ENCODE measurements at places on chromosomes 16 and 17. TPM values are rescaled to one million over a fixed set of nuclear protein-coding genes. Genes with fewer than 3 reads are reported as not detected.

SBK1 gene
- 0.14 TPM for total RNA-seq

FAM20A gene
- total RNA-seq, result not detected

ZPBP2 gene
- not detected for total RNA-seq

TSPOAP1 gene
- 0.14 TPM for total RNA-seq

SLC6A2 gene
- not detected for total RNA-seq

MKS1 gene
- total RNA-seq, result 10.2 TPM

TP53TG3 gene
- not detected for total RNA-seq

KRT34 gene
- total RNA-seq, result 0.51 TPM

FLCN gene
- total RNA-seq, result 75.0 TPM

CEMP1 gene
- total RNA-seq, result not detected

TMEM100 gene
- 8.0 TPM for total RNA-seq

STX1B gene
- 0.70 TPM for total RNA-seq

EPOP gene
- 0.65 TPM for total RNA-seq

RASD1 gene
- 6.3 TPM for total RNA-seq

TM4SF5 gene
- total RNA-seq, result not detected

CD68 gene
- 0.17 TPM for total RNA-seq

CSF3 gene
- total RNA-seq, result 2.4 TPM

NPIPB6 gene
- total RNA-seq, result not detected

ARHGAP23 gene
- total RNA-seq, result 104 TPM

TP53TG3B gene
- total RNA-seq, result not detected

ACSM2A gene
- total RNA-seq, result under 0.01 TPM

PRR29 gene
- total RNA-seq, result 0.85 TPM

KRTAP17-1 gene
- not detected for total RNA-seq

CYGB gene
- total RNA-seq, result 1.6 TPM

CAPNS2 gene
- 1.7 TPM for total RNA-seq

PLLP gene
- 16.9 TPM for total RNA-seq

FBXL16 gene
- total RNA-seq, result not detected

ARL4D gene
- 0.93 TPM for total RNA-seq

KRTAP9-4 gene
- not detected for total RNA-seq

C1QTNF8 gene
- not detected for total RNA-seq

TBC1D26 gene
- total RNA-seq, result not detected

ZNF624 gene
- total RNA-seq, result 3.9 TPM

PIMREG gene
- total RNA-seq, result 62.4 TPM

KCNJ12 gene
- 0.14 TPM for total RNA-seq

EFCAB13 gene
- 6.6 TPM for total RNA-seq

P2RX5 gene
- 0.23 TPM for total RNA-seq

SIAH1 gene
- total RNA-seq, result 35.6 TPM

ATP6V0C gene
- 8.2 TPM for total RNA-seq
